ENCODE measurements at places on chromosomes 1 and 21.

- no peak for DNase-seq
These were observed 679.4 kb upstream of the USP24 start for GRCh38 chr1:55894521-55894920.

- no peak for DNase-seq
These were observed 83.9 kb downstream of the PCBP3 start for GRCh38 chr21:45727390-45727789.

DNA sequence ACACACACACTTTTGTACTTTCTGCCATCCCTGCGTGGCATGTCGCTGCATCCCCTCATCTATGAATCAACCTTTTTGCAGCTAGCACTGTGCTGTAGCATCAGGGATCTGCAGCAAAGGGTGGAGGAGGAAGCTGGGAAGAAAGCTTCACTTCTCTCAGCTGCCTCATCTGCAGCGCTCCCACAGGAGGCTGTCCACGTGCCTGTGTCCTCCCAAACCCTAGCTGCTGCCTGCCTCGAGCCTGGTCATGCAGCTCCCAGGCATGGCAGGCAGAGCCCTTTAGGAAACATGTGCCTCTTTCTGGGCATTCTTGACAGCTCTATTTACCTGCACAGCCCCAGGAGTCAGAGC is 262.1 kb upstream of the SGIP1 start:
- DNase-seq: no peak

GRCh38 chr1:56719171-56719570 is 74.1 kb downstream of the PRKAA2 start:
- DNase-seq: no peak

GRCh38 chr1:197145446-197146024 is 934 bp downstream of the ASPM start:
- DNase-seq: no peak

- DNase-seq: no peak
These were observed 121.5 kb upstream of the KRTAP19-8 start for GRCh38 chr21:31159808-31160207.

- DNase-seq: no peak
These were observed 131.0 kb downstream of the KCNT2 start for GRCh38 chr1:196477262-196477661.

DNA sequence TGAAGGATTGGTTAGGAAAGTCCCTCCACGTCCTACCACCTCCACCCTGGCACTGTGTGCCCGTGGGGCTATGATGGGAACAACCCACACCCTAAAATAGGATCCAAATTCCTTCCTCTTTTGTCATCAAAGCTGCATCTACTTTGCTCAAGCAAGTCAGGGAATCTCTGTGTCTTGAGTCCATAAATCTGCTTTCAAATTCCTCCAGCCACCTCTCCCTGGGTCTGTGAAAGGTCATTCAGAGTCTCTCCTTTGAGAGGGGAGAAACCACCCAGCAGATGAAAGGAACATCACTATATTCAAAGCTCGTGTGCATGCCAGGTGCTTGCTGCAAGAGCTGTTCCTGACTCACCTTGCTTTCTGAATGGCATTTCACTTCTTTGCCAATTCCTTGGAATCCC is 243.6 kb downstream of the TM2D1 start:
- DNase-seq: no peak

DNA sequence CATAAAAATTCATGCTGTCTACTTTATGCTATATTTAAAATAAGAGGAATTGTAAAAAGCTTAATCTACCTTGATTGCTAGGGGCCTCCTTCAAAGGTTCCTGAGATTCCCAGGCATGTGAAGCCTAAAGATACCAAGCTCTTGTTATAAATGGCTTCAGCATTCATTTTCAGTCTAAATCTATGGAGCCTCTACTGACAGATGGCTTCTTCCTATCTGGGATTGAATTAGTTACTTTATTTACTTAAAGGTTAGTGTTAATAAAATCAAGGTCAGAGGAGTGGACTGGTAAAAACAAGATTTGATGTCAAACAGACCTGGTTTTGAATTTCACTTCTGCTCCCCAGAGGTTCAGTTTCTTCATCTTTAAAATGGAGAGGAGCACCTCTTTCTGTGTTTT is 93.7 kb downstream of the TNNI3K start:
- DNase-seq: no peak

DNA sequence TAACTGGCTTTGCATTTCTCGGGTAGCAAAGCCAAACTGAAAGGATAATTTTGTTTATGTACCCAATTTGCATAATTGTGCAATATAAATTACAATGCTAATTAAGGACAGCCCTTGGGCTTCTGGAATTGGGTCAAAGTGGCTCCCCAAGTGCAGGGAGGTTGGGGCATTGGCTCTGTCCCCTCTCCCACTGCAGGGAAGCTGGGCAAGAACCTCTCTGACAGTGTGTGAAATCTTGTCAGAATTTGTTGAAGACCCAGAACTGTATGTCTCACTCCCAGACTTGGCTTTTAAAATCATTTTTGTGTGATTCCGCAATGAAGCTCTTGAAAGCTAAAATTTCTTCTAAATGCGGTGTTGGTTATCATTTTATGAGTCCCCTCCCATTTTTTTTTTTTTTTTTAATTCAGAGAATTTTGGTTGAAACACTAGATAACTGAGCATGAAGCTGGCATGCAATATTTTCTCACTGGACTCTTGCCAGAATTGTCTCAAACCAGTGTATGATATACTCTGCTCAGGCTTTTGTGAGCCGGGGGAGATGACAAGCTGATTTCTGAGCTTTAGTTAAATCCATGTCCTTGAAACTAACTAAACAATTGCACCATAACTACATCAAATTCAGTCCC is 878.9 kb upstream of the CXADR start:
- DNase-seq: no peak

DNA sequence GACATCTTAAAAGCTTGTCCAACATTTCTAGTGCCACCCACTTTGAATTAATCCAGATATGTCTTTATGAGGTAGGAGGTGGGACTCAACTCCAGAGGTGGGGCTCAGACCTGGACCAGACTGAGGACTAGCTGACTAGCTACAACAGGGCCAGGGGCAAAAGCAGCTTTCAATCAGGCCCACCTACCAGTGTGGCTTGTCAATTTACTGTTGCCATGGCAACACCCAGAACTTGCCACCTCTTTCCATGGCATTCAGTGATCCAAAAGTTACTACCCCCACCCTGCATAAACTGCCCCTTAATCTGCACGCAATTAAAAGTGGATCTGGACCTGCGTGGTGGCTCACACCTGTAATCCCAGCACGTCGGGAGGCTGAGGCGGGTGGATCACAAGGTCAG is 113.2 kb upstream of the KAZN start:
- no peak for DNase-seq
